ENCODE measurements at places on chromosomes 4 and X. TPM values are rescaled to one million over a fixed set of nuclear protein-coding genes. Genes with fewer than 3 reads are reported as not detected.
A peak's percentile ranks its signal among the peaks of the same experiment; 100 is the strongest.

Gene GPRASP2
- total RNA-seq = 6.6 TPM

Gene PARM1
- total RNA-seq = under 0.01 TPM

Gene GSX2
- total RNA-seq = not detected

Gene POU4F2
- total RNA-seq = not detected

Gene GPAT3
- 24.5 TPM for total RNA-seq

Gene GATA1
- total RNA-seq = not detected

Gene GPRASP1
- total RNA-seq = 0.20 TPM

Gene NEXMIF
- not detected for total RNA-seq

Gene SOD3
- total RNA-seq = 1.2 TPM

Gene USP17L27
- total RNA-seq = not detected

Gene PNPLA4
- 3.4 TPM for total RNA-seq

Gene DCAF4L1
- not detected for total RNA-seq

Gene ELOVL6
- 6.1 TPM for total RNA-seq

Gene DCAF12L2
- total RNA-seq = not detected

Gene CENPVL1
- total RNA-seq = not detected

Gene GPR50
- total RNA-seq = not detected

Gene GNRHR
- not detected for total RNA-seq

DNA sequence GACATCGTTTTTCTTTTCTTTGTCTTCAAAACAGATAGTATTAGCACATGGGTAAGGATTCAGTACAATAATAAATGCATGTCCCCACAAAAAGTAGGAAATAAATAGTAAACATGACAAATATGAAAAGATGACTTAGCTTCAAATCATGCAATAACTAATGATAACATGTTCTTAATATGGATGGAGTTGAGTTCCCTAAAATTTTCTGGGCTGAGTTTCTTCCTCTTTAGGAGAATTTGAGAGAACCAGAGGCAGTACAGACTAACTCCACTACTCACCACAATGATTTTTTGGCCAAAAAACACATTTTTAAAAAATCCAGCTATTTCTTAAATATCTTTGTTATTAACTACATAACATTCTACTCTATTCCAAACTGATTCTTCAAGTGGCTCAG is 432.3 kb upstream of the HS3ST1 start:
- no peak for DNase-seq

GRCh38 chrX:40167850-40168479 is 70.2 kb upstream of the BCOR start:
- no peak for DNase-seq

DNA sequence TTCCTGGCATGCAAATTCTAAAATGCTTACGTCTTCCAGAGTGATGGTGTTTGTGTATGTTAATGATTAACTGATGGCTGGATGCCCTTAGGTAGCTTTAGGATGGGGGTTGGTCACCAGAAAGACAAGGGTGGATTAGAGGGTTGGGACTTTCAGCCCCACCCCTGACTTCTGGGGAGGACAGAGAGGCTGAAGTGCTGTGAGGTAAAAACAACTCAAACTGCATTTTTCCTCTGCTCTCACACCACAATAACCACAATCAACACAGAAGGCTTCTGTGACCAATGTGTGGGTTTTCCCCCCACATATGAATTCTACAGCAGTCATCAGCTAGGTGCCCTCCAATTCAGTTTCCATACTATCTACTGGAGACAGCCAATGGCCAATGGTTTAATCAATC is 18.7 kb upstream of the DDIT4L start:
- DNase-seq = no peak

DNA sequence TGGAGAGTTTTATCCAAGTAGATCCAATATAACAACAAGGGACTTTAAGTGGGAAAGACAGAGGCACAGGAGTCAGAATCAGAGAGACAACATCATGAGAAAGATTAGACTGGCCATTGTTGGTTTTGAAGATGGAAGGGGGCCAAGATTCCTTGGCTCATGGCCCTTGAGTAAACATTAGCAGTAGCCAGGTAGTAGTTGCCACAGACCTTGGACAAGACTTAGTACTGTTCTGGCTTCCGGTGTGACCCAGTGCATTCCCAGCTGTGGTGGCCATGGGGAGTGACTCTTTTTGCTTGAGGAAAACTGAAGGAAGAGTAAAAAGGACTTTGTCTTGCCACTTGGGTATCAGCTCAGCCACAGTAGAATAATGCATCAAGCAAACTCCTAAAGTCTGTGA is 462.2 kb upstream of the CPXCR1 start:
- DNase-seq = no peak

DNA sequence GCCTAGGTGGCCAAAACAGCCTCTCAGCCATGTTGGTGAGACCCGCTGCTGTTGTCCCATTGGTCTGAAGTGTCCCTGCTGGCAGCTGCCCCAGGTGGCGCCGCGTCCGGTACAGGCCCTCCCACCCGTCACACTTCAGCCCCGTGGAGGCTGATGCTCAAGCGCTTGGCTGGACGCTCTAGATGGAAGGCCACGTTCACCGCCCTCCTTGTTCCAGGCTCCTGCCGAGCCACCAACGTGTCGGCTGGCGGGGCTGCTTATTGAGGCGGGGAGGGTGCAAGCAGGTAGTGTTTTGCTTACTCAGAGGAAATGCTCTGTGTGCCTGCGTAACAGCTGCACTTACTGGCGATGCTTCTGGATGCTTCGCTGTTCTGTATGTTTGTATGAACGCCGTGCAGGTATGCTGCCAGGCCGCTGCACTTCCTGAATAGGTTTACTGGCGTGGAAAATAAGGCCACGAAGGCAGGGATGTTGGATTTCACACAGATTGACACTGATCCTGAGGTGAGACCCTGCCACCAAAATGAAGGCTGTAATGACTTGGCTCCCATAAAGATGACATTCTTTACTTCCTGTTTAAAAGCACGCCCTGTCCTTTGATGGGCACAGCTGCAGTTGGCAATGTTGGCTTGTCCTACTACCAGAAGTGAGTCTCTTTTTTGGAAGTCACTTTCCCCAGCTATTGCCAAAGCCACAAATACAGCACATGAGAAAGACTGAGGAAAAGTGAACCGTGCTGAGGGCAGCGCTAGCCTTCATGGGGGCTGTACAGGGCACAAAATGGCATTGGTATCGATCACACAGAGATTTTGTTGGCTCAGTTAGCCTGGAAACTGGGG is 21.0 kb upstream of the CLCN4 start:
- no peak for DNase-seq

DNA sequence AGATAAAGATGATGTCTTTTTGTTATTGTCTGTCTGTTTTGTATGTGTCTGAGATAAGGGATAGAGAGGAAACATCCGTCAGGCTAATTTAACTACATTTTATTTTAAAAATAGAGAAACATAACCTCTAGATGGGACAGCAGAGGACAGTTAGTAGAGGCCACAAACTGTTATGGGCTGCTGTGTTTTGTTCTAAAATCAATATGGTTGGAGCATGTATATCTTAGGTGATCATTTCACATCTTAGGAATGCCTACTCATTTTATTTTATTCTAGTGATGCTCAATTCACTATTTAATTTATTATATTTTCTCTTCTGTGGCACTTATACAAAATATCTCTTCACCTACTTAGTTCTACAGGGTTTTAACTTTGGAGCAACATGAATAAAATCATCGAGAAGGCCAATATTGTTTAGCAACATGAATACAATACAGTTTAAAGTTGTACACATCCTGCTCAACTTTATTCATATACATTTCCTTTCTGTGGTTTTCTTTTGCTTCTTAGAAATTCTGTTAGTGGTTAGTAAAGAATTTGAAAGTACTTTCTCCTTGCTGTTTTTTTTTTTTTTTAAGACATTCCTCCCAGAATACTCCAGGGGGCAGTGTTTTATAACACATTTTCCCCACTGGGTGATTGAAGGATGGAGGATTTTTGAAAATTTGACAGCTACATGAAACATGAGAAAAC is 392.9 kb downstream of the UNC5C start:
- peak; percentile 23 for DNase-seq

GRCh38 chrX:132505116-132505515 is 16.3 kb upstream of the MBNL3 start:
- DNase-seq = no peak

DNA sequence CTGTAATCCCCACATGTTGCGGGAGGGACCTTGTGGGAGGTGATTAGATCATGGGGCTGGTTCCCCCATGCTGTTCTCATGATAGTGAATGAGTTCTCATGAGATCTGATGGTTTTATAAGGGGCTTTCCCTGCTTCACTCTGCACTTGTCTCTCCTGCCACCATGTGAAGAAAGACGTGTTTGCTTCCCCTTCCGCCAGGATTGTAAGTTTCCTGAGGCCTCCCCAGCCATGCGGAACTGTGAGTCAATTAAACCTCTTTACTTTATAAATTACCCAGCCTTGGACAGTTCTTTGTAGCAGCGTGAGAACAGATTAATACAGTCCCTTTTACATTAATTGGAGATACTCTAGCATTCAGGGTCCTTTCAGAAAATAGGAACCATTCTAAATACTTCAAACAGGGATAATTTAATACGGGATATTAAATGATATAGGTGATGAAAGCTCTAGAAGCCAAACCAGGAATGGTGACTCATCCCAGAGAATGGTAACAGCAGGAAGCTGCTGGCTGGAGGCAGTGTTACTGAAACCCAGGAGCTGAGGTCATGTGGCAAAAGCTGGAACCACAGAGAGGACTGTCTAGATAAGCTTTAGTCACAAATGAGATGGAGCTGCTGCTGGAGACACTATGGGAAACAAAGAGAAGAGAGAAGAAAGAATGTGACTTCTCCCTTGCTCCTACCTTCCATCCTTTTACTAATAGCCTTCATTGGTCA is 57.3 kb downstream of the GSTCD start:
- peak; percentile 90 for DNase-seq

GRCh38 chr4:12791536-12791935 is 692.6 kb downstream of the RAB28 start:
- DNase-seq = peak; percentile 0

GRCh38 chr4:163681208-163681821 is 186.8 kb downstream of the TMA16 start:
- peak; percentile 13 for DNase-seq

DNA sequence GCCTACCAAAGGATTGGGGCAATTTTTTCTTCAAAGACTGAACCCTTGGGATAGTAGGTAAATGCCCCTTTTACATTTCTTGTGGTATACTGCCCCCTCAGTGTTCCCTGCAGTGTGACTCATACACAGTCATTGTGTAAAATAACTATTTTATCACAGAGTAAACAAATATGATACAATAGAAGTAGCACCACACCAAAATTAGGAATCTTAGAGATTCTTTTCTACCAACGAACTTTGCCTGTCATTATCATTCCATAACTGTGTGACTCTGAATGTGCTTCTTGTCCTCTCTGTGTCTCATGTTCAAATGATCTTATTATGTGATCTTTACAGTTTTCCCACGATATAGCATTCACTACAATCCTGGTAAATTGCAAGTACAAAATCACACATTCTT is 517.0 kb downstream of the ZIC3 start:
- DNase-seq = no peak

GRCh38 chr4:142416121-142416520 is 430.0 kb downstream of the INPP4B start:
- peak; percentile 68 for DNase-seq

- no peak for DNase-seq
Observed at GRCh38 chr4:104870495-104871233, 276.0 kb upstream of the TET2 start.

GRCh38 chr4:38152721-38153386 is 192.7 kb downstream of the PTTG2 start:
- DNase-seq = no peak

GRCh38 chrX:108064613-108065012 is 19.7 kb downstream of the VSIG1 start:
- DNase-seq = no peak

DNA sequence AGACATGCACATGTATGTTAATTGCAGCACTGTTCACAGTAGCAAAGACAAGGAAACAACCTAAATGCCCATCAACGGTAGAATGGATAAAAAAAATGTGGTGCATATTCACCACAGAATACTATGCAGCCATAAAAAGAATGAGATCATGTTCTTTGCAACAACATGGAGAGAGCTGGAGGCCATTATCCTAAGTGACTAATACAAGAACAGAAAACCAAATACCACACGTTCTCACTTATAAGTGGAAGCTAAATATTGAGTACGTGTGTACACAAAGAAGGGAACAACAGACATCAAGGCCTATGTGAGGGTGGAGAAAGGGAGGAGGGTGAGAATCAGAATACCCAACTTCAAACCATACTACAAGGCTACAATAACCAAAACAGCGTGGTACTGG is 17.4 kb upstream of the LNX1 start:
- no peak for DNase-seq

GRCh38 chr4:42398871-42399331 is 1.6 kb downstream of the SHISA3 start:
- DNase-seq = no peak

GRCh38 chr4:25015012-25015411 is 15.7 kb downstream of the LGI2 start:
- no peak for DNase-seq

DNA sequence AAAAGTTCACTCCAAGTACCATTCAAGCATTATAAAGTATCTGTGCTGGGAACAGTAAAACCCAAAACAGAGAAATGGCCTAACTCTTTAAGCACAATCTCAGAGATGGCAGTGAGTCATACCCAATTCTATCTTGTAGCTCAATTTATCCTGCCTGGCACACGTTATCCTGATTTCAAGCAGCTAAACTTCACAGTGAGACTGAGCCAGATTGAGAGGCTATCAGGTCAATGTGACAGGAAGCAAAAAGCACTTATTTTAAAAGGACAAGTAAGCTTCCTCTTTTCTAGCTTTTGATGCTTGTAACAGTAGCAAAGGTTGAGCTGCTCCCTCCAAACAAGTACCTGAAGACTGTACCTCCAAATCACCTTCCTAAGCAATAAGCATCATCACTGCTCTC is 324.9 kb downstream of the NAF1 start:
- no peak for DNase-seq

DNA sequence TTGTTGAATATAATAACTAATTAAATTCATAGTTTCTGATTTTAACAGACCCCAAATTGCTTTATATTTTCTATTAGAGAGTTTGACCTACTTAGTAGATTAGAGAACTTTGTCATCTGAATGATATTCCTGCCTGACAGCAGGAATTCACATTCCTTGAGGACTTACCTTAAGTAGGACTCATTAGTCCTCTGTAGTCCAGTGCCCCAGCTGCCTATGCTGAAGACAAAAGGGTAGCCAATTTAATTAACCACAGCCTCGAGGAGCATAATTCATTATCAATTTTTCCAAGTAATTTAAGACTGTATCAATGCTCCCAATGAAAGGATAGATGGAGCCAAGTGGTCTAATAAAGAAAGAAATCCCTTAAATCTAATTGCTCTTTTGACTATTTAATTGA is 1405.0 kb upstream of the IGFBP7 start:
- no peak for DNase-seq

DNA sequence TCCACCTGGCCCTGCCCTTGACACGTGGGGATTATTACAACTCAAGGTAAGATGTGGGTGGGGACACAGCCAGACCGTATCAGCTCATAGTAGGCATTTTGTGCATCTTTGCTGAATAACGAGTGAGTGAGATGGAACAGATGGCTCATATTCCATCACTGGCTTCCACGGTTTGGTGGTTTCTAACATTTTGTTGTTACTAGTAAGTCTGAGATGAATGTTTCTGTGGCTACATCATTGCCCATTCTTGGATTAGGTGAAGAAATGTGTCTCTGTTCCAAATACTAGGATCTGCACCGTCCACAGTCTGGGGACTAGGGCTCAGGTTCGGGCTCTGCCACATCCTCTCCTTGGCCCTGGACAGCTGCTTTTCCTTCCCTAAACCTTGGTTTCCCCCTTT is 3.6 kb downstream of the ABLIM2 start:
- no peak for DNase-seq

GRCh38 chr4:169208090-169208455 is 62.7 kb downstream of the SH3RF1 start:
- no peak for DNase-seq
